NT2/D1 (cell line): ENCODE measurements at places on chromosomes 6 and 20.

DNA sequence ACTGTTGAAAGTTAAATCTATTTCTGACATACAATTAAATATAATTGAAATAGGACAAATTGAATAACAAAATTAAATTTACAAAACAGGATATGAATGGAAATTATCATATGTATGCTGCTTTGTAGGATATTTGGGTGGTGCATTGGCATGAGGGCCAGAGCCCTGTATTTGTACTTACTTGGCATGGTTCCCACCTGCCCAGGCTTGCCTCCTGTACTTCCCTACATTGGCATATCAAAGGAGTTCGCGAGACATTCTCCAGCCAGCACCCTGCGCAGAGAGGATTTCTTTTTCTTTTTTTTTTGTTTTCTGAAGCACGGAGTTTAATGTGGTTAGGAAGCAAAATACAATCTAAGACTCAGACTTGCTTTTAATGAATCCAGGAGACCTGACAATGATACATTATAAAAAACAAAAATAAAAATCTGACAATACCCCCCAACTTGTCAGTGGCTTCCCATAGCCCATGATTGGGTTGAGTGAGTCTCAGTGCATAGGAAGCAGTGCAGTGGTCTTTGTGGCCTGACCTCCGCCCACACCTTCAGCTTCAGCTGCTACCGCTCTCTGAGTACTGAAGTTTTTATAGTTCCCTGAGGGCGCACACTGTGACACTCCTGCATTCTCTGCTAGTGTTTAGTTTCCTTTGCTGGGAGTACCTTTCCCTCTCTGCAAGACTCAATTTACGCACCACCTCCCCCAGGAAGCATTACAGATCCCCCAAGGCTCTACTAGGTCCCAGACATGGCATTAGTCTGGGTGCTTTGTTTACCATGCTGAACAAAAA lies 440.8 kb downstream of the UTRN start:
- no peak for DNase-seq

GRCh38 chr6:155542036-155542435 lies 86.4 kb upstream of the NOX3 start:
- DNase-seq = no peak

GRCh38 chr6:44082872-44083321 lies 44.4 kb downstream of the MRPL14 start:
- DNase-seq = no peak

GRCh38 chr20:48804300-48804980 lies 23.4 kb downstream of the PREX1 start:
- no peak for DNase-seq

GRCh38 chr20:38669688-38670087 lies 54.6 kb upstream of the SLC32A1 start:
- DNase-seq = no peak

DNA sequence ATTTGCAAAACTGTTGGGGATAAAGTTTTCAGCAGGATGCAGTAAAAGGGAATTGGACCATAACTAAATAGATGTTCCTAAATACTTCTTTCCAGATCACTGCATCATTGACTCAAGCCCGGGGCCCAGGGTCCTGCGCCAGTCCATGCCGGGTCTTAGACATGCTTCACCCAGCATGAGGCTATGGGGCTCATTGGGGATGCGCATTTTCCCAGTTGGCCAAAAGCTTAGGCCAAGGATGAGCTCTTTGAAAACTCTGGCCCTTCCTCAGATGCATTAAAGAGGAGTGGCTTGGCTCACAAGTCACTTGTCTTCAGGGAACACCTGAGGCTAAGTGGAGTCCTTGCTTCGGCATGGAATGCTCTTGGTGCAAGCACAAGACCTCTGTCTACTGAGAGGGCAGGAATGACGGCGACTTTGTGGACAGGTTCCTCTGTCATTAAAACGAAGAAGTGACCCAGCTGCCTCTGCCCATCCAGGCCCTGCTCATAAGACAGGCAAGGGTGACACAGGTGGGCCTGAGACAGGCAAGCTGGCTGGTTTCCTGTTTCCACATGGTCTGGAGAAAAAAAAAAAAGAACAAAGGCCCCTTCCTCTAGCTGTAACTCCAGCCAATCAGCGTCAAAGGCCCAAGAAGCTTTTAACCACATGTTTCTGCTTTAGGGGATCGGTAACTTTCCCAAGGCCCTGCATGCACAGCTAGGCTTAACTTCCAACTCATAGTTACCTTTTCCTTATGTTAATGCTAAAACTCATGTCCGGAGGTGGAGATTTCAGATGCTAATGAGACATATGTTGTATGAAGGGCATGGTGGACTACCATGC lies 81.4 kb upstream of the CDH4 start:
- DNase-seq = peak; percentile 74

DNA sequence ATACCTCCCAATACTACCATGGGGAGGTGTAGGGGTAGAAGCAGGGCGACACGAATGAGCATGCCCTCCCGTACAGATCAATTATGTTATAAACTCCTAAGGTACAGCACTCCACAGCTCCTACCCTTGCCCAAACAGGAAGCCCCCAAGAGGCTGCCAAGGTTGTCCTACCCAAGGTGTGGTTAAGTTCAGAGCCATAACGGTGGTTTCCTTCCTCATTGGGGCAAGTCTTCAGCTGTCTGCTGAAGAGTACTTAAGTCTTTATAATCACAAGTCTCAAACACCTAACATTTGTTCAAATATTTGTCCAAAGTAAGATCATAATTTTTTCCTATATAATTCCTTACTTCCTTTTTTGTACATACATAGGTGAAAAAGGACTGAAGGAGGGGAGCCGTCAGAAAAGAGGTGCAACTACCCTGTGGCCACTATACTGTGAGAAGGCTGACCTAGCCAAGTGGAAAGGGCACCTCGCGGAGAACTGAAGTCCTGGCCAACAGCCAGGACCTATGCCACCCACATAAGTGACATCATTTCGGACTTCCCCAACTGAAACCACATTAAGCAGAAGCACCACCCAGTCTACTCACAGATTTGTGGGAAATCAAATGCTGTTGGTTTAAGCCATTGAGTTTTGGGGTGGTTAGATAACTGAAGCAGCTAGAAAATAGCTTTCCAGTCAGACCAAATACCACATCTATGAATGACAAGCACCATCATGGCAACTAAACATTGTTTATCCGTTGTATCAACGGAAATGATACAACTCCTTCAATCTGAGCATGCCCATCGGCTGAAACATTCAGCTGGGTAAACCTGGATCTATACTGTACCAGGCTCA lies 2.9 kb upstream of the RAB22A start:
- no peak for DNase-seq

DNA sequence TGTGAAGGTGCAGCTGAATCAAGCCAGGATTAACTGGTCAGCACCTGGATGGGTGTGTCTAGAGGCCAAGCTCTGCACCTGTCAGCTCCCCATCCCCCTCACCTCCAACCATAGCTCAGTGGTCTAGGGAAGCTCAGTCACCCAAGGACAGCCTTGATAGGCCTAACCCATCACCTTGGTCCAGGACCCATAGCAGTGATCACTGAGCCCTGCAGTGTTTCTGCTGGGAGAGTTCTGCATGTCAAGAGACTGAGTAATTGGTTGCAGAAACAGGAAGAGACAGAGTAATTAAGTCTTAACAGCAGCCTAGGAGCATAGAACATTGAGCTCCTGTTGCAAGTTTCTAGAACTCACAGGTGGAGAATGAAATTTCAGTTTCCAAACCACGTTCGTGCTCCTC lies 18.7 kb upstream of the RALGAPB start:
- DNase-seq = no peak

DNA sequence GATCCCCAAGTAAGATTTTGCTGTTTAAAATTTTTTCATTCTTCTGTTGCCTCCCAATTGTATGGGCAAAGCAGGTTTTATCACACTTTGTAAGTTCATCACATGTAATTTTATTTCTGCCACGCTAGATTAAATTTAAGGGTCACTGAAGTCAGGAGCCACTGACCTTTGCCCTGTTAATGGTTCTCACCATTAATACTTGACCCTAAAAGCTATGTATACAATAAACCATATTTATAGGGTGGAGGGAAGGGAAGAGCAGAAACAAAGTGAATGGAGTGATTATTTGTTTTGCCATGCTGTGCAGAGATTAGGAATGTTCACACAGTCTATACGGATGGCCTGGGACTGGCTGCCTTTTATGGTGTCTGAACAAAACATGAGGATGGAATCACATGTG lies 186.7 kb downstream of the BMP2 start:
- DNase-seq = no peak

- no peak for DNase-seq
These were observed 27.9 kb upstream of the SPDEF start for GRCh38 chr6:34583861-34584604.

- no peak for DNase-seq
These were observed 420.1 kb upstream of the BTBD3 start for GRCh38 chr20:11497545-11497944.

GRCh38 chr6:195861-196360 lies 96.4 kb upstream of the DUSP22 start:
- DNase-seq = no peak

GRCh38 chr20:50903353-50904051 lies 27.7 kb downstream of the ADNP start:
- DNase-seq = no peak

DNA sequence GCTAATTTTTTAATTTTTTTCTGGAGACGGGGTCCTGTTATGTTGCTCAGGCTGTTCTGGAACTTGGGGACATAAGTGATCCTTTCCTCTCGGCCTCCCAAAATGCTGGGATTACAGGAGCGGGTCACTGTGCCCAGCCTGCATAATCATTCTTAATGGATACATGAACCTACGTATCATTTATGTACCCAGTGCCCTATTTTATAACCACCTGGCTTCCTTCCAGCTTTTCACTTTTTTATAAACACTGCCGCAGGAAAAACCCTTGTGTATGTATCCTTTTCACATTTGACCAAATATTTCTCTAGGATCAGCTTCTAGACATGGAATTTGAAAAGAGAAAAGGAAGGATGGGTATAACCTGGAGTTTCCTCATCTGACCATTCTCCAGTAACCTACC lies 85.6 kb upstream of the RIN2 start:
- no peak for DNase-seq

GRCh38 chr6:30340589-30341054 lies 4.3 kb upstream of the RPP21 start:
- DNase-seq = no peak

DNA sequence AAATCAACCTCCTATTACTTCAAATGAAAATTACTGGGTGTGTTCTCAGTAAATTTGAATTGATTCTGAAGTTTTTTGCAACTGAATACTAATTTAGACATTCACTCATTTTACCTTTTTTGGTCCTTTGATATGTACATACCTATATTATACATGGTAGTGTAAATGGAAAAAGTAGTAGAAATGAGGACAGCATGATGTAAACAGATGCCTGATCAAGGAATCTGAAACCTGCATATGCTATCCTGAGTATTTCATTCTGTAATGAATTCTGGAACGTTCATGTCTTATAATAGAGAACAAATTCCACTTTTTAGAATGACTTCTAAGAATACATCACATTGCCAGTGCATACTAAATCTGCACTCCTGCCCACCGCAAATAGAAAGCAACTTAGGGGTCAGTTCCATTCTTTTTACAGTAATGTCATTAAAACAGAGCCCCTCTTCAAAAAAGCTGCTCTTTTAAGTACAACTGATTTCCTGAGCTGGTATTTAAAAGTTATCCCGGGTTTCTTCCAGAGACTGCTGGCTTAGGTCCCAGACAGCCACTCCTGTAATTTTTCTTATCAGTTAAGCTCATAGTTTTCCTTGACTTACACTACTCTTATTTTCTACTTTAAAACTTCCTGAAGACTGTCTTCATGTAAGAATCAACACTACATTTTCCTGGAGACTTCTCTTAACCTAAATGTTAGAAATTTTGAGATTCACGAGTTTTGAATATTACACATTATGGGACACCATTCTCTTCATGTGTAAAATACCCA lies 48.4 kb downstream of the MAP3K7 start:
- no peak for DNase-seq

DNA sequence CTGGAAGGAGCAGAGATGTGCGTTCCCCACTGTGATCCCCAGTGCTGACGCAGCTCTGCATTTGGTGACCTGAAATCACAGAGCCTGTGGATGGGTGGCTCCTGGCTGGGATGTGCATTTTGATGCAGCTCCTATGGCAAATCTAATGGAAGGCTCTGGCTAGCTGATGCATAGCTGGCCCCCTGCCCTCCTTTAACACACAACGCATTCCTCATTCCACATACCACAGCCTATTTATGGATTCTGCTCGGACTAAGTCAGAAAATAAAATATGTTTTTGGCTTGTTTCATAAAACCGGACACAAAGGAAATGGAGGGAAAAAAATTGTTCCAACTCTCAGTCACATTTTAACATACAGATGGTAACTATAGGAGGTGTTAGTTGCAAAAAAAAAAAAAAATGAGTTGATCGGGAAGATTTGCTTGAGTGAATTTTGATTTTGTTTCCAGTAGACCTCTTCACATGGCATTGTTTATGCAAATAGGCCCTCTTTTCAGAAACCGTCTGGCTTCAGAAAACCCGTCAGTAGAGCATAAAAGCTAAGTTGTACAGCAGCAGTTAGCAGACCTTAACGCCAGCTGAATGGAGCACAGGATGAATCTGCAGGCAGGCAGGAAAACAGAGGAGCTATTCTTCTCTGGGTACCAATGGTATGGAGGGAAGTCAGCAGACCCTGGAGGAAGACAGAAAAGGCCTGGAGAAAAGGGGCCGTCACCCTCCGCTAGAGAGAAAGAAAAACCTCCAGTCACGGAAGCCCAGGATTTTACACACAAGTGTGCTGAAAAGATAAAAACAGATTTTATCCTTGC lies 215.4 kb downstream of the HDGFL1 start:
- DNase-seq = no peak
